NCI-H1930 (cell line): ENCODE measurements at places on chromosomes 6 and 20.

DNA sequence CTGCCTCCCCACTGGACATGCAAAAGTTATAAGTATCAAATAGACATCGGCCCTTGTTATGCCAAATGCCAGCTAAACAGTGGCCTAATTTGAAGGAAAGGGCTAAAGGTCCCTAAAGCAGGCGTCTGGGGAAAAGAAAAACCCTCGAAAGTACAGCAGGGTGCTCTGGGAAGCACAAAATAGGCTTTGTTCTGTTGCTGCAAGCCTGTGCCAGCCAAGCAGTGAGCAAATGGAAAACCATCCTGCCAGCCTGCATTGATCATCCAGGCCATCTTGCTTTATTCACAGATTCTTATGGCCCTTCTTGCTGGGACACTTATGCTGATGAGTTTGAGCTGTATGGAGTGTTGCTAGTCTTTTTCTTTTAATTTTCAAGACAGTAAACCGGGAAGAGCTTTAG, 62.2 kb upstream of the PLEKHG1 start:
- no peak for DNase-seq

DNA sequence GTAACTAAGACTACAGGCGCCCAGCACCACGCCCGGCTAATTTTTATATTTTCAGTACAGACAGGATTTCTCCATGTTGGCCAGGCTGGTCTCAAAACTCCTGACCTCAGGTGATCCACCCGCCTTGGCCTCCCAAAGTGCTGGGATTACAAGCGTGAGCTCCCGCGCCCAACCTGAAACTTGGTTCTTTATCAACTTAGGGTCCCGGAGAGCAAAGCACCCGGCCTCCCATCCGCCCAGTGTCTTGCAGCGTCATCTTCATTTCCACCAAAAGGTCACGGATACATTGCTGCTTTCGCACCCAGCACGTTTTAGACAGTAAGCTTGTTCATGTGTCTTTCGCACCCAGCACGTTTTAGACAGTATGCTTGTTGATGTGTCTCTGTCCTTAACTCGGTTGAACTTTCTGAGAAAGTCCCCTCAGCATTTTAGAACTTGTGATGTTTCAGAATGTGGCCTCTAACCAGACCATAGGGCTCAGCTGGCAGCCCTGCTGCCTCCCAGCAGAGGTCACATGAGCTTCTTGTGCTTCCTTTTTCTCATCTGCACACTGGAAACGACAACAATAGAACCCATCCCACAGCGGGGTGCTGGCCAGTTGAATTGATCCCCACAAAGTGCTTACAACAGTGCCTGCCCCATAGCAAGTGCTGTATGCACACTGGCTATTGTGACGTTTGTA, 48.8 kb downstream of the PRR18 start:
- DNase-seq: no peak

- DNase-seq: no peak
Observed at GRCh38 chr20:10562899-10563298, 110.9 kb downstream of the JAG1 start.

DNA sequence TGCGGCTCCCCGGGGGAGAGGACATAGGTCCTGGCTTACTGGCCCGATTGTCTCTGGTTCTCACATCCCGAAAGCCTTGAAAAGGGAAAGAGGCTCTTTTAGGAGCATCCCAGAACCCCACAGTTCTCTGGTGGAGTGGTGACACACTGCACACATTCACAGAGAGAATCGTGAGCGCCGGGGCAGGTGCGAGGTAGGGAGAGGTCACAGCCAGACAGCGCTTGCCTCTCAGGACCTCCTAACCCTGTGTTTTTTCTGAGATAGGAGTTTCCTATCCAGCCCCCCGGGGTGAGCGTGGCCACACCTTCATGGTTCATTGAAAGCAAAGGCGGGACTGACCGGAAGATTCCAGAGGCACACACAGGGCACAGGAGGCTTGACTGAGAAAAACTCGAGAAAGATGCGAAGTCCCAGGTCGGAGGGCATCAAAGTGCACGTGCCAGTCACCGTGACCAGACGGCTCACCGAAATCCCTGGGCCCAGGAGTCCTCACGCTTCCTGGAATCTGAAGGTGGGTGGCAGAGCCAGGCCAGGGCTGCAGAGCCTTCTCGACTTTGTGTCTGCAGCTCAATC, 46.5 kb upstream of the FRMD1 start:
- no peak for DNase-seq

DNA sequence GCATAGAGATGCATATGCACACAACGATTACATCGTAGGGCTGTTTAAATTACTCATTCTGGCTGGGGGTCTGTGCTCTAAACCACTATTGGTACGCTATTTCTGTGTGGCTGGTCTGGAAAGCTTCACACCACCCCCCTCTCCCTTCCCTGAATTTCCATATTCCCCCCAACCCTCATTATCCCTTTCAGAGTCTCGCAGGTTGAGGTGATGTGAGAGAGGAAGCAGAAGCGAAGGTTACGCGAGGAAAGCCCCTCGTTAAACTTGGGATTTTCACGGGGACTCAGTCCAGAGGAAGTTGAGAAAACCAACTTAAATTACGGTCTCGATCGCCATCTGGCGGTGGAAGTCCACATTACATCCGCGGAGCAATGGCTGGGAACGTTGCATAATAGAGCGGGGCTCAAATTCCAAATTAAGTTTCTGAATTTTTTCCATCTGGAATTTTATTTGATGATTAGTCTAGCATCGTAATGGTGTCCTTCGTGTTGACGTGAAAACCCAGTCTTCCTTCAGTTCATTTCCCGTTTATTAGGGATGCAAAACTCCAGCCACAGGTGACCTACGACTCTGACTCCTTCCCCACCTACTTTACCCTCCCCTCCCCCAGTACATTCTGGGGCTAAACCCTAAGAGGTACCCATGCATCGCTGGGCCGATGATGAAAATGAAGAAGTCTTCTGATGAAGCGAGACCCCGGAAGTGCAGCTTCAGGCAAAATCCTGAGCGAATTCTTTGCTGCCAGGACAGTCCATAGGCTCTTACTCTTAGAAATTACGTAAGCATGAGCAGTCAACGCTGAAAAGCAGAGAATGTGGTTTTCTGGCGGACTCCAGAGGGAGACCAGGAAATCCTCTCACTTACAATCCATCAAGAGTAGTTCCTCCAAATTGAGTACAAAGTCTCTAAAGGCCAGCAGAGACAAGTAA, 19.7 kb downstream of the HLA-DOB start:
- peak; percentile 2 for DNase-seq

GRCh38 chr20:3251806-3252205, 12.8 kb upstream of the SLC4A11 start:
- DNase-seq: no peak

GRCh38 chr6:128479048-128479666, 41.2 kb downstream of the PTPRK start:
- no peak for DNase-seq

GRCh38 chr6:106637717-106638341, 8.5 kb downstream of the QRSL1 start:
- no peak for DNase-seq

GRCh38 chr6:31701666-31702404, 1.3 kb downstream of the ABHD16A start:
- no peak for DNase-seq
